ENCODE measurements at places on chromosomes 11 and 22. TPM values are rescaled to one million over a fixed set of nuclear protein-coding genes. Genes with fewer than 3 reads are reported as not detected.

DNA sequence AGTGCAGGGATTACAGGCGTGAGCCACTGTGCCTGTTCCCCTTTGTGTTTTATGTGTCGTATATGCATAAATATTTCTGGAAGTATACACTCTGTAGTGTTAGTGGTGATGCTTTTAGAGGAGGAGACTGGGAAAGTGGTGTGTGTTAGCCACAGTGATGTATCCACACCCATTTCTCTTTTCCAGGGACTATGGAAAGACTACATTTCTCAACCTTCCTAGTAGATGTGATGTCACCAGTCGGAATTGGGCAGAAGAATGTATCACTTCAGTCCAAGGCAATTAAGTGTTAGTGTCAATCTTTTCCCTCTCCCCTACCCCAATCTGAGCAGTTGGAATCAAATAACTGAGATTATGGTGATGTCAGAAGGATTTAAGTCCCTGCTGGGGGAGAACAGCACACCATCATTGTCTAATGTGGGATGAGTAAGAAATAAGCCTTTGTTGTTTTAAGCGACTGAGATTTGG lies 5.8 kb upstream of the ATG16L2 start:
- no peak for DNase-seq

- DNase-seq = no peak
These were observed 6.7 kb downstream of the CSNK2A3 start for GRCh38 chr11:11346303-11346702.

GRCh38 chr11:122742301-122743018 lies 86.9 kb downstream of the UBASH3B start:
- peak; percentile 66 for DNase-seq

- no peak for DNase-seq
These were observed 6.1 kb upstream of the ALG8 start for GRCh38 chr11:78145511-78146025.

- no peak for DNase-seq
These were observed 33.2 kb downstream of the C11orf96 start for GRCh38 chr11:43975629-43976028.

DNA sequence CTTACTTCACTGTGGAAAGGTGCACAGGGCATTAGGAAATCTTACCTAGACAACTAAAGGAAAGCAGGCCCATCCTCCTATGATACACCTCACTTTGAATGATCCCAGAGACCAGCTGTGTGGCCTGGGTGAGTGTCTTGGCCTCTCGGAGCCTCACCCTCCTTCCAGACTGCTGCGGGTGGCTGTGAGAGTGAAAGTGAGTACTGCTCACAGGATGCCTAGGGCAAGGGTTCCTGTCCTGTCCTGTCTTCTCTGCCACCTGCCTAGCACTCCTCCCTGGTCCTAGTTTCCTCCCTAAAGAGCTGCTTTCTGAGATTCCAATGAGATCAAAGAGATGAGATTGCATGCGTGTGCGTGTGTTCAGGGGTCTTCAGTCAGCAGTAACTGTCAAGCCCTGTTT lies 19.5 kb upstream of the ADORA2A start:
- DNase-seq = no peak

DNA sequence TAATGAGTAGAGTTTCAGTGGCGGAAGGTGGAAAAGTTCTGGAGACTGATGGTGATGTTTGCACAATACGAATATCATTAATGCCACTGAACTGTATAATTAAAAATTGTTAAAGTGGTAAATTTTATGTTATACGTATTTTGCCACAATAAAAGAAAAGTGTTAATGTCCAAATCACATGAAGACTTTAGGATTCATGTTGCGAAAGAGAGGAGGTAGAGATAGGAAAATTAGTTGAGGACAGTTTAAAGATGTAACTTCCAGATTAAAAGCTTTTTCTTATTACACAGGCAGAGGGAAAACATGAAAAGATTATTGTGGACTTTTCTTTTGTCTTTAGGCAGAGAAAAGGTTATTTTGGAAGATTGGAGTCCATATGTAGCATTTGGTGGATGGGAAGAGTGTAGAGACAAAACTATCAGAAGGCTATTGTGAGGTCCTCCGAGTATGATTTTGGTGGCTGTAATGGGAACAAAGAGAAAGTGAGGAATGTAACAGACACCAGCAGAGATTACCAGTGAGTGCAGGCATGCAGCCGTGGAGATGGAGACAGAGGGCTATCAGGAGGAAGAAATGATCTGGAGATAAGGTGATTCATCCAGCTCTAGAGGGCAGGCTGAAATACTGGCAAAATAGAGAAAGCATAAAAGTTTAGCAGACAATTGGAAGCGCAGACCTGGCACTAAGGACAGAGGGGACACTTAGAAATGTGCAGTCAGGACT lies 12.5 kb downstream of the VPS26B start:
- no peak for DNase-seq

DNA sequence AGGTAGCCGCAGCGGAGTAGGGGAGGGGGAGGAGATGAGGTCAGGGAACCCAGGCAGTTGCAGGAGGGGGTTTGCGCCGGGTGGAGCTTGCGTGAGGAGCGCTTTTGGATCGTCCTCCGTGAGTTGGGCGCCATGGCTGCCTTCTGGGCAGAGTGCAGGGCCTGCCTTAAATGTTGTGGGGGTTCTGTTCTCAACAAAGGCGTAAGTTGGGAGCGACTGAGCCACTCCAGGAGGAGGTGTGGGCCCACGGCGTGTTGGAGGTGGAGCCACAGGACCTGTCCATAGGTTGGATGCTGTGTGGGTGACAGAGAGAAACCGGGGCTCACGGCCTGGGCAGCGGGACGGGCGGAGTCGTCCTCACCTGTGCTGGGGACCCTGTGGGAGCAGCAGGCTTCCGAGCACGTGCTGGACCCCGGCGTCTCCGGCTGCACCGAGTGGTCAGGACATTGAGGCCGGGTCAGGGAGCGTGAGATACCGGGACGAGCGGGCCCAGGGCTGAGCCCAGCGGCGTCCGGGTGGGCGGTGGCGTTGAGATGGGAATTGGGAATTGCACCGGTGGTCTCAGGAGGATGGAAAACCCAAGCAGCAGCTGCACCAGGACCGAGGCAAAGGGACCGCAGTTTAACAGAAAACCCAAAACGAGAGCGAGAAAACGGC lies 977 bp upstream of the PGGHG start:
- DNase-seq = no peak

DNA sequence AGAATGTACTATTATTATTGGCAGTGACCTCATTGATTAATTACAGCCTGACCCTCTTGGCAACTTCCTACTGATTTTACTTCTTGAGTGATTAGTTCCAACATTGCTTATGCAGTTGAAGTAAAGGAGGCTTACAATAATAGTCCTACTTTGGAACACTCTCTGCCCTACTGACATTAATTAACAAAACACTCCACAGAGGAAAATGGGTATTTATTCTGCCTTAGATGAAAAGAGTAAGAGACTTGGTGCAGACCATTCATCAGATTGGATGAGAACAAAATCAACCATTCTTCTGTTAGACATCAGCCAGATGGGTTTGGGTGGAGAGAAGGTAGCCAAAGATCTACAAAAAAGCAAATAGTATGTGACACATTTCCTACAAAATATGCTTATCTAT lies 363.8 kb downstream of the FAT3 start:
- DNase-seq = no peak

DNA sequence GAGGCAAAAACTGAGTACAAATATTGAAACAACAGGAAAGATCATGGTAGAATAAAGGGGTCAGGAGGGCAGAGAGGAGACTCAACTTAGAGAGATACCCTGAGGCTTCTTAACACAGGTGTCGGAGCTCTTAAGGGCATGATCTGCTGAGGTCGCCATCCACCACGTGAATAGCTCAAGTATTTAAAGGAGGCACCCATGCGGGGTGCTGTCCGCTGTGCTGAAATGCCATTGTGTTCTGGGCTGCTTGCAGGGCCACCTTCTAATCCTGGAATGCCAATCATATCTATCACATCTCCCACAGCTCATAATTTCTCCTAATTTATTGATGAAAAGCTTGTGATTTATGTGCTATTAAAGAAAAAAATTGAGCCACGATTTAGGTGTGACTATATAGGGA lies 90.2 kb downstream of the SEZ6L start:
- peak; percentile 1 for DNase-seq

- DNase-seq = no peak
These were observed 686.6 kb downstream of the BRD1 start for GRCh38 chr22:49140911-49141665.

GRCh38 chr22:41883400-41883799 lies 31.5 kb downstream of the SHISA8 start:
- DNase-seq = no peak

DNA sequence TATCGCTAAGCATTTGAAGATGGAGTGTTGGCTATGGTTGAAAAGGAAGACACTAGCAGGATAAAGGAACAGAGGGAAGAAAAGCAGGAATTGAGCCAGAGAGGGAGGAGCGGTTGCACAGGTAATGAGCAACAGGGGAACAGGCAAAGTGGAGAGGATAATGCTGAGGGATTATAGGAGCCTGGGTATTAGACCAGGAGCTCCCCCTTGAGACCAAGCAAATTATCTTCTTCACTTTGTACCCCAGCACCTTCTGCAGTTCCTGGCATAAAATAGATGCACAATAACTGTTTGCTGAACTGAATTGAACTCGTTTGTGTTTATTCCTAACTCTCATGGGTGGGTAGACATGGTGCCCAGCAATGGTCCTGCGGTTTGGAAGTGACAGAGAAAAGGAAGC lies 54.6 kb upstream of the OR5P2 start:
- no peak for DNase-seq

GRCh38 chr11:67521924-67522323 lies 1.3 kb downstream of the CABP2 start:
- DNase-seq = no peak

GRCh38 chr11:1837171-1838076 lies 1.4 kb upstream of the TNNI2 start:
- DNase-seq = peak; percentile 80

- no peak for DNase-seq
These were observed 15.8 kb upstream of the OR51T1 start for GRCh38 chr11:4865855-4866254.

DNA sequence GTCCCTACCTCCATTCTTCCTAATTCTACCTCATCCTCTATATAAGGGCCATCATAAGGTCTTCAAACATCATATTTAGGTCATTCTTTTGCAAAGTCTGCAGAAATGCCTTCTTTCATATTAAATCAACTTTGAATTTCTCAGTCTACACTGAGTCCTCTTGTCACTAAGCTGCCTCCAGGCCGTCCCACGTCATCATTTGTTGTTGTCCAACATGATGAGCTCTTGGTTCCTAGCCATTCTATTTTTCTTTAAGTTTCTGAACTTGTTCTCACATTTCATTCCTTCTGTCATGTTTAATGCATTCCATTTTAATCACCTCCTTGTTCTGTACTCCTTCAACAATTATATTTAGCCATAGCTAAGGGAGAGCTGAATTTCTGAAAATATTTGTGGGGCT lies 59.2 kb upstream of the PGR start:
- peak; percentile 66 for DNase-seq

- DNase-seq = no peak
These were observed 12.7 kb downstream of the RPL3 start for GRCh38 chr22:39306456-39307361.

DNA sequence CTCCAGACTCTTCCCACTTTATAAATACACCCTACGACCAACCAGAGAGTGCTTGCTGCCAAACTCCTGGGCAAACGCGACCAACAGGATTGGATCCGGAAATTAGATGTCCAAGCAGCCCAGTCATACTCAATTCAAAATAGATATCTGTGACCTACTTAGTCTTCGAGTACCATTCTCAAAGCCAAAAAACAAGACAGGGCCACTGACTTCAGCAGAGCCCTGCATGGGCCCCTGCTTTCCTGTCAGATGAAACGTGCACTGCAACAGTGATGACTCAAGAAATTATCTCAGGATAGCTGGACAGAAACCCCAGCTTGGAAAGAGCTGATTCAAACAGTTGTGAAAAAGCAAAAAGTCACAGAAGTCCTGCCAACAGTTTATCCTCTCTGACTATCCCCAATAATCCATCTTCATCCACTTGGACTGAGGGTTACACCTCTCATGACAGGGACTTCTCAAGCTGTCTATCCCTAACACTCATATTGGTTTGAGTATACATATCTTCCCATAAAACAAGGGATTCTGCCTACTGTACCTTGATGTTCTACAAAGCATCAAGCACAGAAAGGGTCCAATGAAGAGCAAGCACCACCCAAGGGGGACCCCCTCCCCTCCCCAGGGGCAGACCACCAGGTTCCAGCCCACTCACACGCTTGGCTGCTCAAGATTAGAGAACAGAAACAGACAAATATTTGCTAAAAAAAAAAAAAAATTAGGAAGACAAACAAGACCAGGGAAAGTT lies 17.4 kb downstream of the SMCO4 start:
- DNase-seq = peak; percentile 54

- no peak for DNase-seq
These were observed 8.6 kb downstream of the LARGE2 start for GRCh38 chr11:45930951-45931570.

DNA sequence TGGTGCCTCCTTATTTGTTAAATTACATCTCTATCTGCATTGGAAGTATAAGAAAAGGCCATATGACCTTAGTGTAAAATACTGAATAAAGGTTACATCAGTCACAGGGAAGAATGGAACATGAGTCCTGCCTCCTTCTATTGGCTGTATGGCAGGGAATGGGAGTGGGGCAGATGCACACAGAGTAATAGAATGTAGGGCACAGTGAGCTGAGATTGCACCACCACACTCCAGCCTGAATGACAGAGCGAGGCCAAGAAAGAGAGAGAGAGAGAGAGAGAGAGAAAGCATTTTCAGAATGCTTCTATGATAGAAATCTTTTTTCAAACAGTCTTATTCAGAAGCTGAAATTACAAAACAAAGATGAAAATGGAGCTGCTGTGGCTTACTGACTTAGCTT lies 58.8 kb downstream of the SLN start:
- DNase-seq = no peak

DNA sequence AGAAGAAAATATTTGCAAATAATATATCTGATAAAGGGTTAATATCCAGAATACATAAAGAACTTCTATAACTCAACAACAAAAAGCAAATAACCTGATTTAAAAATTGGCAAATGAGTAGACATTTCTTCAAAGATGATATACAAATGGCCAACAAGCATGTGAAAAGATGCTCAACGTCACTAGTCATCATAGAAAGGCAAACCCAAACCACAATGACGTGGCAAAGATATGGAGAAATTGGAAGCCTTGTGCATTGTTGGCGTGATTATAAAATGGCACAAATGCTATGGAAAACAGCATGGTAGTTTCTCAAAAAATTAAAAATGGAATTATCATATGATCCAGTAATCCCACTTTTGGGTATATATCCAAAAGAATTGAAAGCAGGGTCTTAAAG lies 466.3 kb downstream of the TBC1D22A start:
- DNase-seq = no peak

GRCh38 chr11:70751142-70751734 lies 352.9 kb downstream of the CTTN start:
- DNase-seq = no peak

GRCh38 chr11:14914536-14914935 lies 22.5 kb upstream of the CYP2R1 start:
- no peak for DNase-seq

Gene SNX15
- 14.5 TPM for total RNA-seq

Gene C11orf42
- under 0.01 TPM for total RNA-seq

Gene GLYATL2
- total RNA-seq = 0.97 TPM

Gene SLC29A2
- total RNA-seq = 0.64 TPM

Gene TMEM191B
- 2.3 TPM for total RNA-seq

Gene MMP13
- total RNA-seq = not detected

Measured in fibroblast of villous mesenchyme (primary cell).